ENCODE measurements at places on chromosomes 12 and 14.

DNA sequence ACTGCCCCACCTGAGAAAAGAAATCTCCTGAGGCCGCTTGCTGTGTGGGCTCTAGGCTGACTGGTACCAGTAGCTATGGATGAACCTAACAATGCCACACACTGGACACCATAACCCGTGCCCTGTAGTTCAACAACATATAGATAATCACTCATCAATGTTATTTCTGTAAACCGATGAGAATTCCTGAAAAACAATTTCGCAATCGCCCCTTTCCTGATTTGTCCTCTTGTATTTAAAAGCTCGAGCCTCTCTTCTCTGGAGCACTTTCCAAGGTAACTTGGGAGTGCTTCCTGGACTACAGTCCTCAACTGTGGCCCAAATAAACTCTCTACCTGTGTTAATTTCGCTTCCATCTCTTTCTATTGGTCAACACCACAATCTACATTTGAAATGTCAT, 26.1 kb upstream of the PPP2R5C start:
- DNase-seq: no peak

GRCh38 chr14:94394581-94395207, 6.3 kb upstream of the SERPINA1 start:
- DNase-seq: no peak

DNA sequence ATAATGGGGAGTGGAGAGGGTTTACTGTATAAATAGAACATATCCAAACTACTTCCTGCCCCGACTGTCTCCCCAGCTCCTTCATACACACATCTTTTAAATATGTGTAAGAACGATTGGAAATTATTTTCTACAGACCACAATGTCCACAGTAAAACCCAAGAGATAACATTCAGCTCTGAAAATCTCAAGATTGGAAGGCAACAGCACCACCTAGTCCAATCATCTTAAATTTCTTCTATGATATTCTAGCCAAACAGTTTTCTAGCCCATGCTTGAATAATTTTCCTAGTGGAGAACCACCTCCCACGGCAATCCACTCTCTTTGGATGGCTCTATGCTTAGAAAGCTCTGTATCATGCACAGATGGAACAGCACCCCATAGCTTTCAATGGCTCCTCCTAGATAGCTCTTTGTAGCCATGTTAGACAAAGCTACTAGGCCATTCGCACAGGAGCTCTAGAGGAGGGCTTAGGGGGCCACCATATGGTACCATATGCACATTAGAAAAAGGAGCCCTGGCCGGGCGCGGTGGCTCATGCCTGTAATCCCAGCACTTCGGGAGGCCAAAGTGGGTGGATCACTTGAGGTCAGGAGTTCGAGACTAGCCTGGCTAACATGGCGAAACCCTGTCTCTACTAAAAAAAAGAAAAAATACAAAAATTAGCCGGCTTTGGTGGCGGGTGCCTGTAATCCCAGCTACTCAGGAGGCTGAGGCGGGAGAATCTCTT, 18.1 kb downstream of the VDR start:
- DNase-seq: no peak

GRCh38 chr12:54173906-54174471, 14.8 kb downstream of the SMUG1 start:
- DNase-seq: no peak

DNA sequence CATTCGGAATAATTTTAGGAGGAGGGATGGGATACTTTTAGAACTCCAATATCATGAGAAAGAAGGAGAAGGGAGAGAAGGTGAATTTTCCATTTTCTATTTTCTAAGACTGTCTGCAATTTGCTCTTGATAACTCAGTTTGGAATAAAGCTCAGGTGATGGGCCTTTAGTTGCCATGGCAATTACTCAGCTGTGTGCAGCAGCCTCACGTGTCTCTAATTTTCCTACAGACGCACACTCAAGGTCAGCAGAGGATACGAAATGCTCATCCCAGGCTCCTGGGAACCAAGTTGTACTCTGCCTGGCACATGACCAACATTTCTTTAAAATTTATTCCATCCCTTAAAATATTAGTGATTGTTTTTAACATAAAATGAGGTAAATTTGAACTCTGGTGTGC, 76.7 kb downstream of the TTC8 start:
- DNase-seq: no peak

DNA sequence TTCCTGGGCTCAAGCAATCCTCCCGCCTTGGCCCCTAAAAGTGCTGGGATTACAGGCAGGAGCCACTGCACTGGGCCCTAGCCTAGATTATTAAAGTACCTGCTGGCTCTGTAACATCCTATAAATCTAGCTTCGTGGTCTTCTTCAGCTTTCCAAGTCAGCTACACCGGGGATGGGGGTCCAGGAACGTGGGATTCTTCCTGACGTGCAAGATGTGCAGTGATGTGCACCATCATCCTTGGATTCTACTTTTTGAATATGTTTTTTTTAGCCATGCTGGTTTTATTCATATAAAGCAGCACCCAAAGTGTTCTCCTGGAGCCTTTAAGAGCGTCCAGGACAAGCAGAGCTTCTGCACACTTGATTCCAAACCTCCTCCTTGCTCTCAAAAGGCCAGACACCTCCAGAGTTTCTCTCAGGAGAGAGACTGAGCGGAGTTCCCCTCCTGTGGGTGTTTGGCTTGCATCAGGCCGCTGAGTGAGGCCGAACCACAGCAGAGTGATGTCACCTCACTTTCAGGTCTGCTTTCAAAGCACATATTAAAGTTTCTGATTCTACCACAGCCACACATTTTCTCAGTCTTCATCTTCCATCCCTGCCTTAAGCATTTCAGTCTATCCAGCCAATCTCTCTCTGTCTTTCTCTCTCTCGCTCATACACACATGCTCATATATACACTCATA, 33.4 kb downstream of the VCPKMT start:
- no peak for DNase-seq

GRCh38 chr12:94900496-94900895, 103.0 kb downstream of the NDUFA12 start:
- DNase-seq: no peak

DNA sequence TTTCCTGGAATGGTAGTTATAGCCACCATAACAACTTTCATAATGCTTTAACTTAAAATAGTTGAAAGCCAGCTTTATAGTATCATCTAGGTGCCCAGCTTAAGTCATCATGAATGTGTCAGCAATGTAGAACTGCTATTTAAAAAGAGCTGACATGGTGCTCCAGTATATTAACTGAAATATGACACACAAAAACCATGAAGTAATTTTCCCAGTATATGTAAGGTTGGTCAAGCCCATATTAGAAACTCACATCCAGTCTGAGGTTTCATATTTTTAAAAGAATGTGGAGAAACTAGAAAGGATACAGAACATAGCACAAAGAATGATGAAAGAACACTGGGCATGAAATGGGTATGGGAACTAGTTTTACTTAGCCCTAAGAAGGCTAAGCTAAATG, 121.3 kb upstream of the KRAS start:
- no peak for DNase-seq
